ENCODE measurements at places on chromosomes 5 and 9.
A peak's percentile ranks its signal among the peaks of the same experiment; 100 is the strongest.

- no peak for DNase-seq
These were observed 31.2 kb upstream of the SLC28A3 start for GRCh38 chr9:84371737-84372136.

GRCh38 chr5:172795318-172795977 is 24.5 kb upstream of the DUSP1 start:
- DNase-seq, result peak; percentile 46

DNA sequence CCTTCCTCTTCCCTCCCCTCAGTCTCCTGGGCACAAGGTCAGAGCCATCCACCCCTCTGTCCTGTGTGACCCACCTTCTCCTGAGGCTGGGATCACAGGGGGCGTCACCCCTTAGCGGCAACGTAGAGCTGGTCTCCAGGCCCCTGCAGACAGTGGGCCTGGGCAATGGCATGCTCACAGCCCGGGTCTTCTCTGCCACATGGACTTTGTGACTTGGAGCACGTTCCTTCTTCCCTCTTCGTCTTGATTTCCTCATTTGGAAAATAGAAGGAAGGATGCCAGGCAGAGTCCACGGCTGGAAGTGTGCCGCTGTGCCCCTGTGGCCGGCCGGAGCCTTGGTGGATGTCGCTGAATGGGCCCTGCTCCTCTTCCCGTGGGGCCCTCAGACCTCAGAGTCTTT is 10.0 kb downstream of the RXRA start:
- no peak for DNase-seq

DNA sequence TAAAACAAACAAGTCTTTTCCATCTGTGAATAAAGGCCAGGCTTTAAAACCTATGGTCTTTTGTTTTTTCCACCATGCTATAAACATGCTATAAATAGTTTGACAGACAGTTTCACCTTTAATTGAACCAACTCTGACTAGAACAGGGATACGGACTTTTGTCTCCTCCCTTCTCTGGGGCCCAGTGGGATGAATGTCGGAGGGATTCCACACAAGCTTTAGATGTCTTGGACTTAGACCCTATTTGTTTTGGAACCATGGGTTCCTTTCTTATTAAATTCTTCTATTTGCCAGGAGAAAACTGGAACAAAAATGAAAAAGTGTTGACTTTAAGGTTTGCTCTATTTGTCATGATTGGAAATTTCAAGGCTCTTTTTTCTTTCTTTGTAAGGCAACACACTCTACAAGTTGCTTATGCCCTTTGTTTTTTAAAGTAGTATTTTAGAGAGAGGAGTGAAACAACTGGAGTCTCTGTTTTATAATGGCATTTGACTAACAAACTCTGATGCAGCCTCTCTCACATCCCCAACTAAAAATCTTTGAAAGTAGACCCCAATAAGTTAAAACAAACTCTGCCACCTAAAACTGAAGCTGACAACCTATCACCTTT is 145.3 kb downstream of the MLLT3 start:
- no peak for DNase-seq

- DNase-seq, result no peak
These were observed 86.8 kb upstream of the CDH6 start for GRCh38 chr5:31106691-31107090.

- DNase-seq, result peak; percentile 9
These were observed 72.1 kb upstream of the STK32A start for GRCh38 chr5:147162740-147163139.

- DNase-seq, result no peak
These were observed 40.2 kb upstream of the PHF2 start for GRCh38 chr9:93536167-93536566.

DNA sequence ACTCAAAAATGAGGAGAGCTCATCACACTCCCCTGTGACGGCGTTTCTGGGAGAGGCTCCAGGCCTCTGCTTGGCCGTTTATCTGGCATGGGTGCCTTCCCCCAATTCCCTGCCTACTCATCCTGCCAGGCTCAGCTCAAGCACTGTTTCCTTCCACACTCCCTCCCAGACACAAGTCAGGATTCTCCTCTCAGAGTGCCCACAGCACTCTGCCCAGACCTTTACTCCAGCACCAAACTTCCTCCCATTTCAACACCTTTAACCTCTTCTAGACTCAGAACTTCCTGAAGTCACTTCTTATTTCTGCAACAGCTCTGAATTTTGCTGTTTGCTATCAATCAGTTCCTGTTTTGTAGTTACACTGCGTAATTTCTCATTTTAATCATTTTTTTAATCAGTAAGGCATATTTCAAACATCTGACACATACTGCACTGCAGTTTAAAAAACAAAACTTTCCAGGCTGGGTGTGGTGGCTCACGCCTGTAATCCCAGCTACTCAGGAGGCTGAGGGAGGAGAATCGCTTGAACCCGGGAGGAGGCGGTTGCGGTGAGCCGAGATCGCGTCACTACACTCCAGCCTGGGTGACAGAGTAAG is 16.0 kb downstream of the TRMO start:
- no peak for DNase-seq

GRCh38 chr5:178337334-178337741 is 104.7 kb upstream of the PHYKPL start:
- no peak for DNase-seq

DNA sequence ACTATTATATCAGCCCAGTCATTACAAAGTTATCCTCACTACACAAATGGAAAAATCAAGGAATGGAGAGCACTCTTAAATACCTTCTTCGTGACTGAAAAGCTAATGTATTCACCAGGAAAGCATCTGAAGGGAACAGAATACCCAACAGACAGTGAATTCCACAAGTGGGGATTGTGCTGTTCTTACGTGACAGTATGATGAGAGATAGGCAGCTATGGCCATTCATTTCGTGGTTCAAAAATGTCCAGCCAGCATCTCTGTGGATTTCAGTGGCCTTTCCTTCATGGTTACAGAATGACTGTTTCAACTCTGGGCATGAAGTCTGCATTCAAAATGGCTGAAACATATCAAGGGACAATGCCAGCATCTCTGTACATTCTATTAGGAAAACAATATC is 323.8 kb downstream of the PRELID2 start:
- DNase-seq, result no peak

- DNase-seq, result no peak
These were observed 581.8 kb downstream of the EFNA5 start for GRCh38 chr5:107088907-107089306.

DNA sequence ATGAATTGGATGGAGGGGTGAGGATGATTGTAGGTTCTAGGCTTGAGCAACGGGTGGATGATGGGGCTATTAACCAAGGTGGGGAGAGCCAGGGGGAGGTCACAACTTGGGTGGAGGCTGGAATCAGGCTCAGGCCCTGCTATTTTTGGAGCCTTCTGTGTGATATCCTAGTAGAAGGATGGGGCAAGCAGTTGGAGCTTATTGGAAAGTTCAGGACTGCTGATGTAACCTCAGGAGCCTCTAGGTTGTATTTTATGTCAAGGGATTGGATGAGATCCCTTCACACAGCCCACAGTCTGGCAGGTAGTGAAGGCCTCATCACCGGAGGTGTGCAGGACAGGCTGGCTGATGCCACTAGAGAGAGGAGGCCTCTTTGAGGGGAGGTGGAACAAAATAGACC is 11.2 kb upstream of the RPS14 start:
- no peak for DNase-seq

DNA sequence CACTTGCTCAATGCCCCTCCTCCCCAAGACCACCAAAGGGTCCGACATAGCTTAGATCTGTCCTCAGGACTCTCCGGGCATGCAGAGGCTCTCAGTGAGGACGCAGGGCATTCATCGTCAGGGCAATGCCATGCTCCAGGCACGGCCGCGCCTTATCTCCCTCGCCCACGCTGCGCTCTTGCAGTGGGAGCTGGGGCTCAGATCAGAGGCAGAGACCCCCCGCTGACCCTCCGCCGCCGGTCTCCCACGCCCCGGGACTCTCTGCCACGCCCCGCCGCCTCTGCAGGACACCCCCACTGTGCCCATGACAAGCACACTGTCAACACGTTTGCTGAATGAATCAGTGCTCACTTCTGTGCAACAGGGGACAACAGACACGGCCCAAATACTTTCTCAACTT is 140.7 kb downstream of the ADAMTS2 start:
- DNase-seq, result no peak

- DNase-seq, result no peak
These were observed 22.4 kb upstream of the CORO2A start for GRCh38 chr9:98214811-98215210.

GRCh38 chr5:135322271-135322670 is 76.8 kb downstream of the MACROH2A1 start:
- DNase-seq, result no peak

DNA sequence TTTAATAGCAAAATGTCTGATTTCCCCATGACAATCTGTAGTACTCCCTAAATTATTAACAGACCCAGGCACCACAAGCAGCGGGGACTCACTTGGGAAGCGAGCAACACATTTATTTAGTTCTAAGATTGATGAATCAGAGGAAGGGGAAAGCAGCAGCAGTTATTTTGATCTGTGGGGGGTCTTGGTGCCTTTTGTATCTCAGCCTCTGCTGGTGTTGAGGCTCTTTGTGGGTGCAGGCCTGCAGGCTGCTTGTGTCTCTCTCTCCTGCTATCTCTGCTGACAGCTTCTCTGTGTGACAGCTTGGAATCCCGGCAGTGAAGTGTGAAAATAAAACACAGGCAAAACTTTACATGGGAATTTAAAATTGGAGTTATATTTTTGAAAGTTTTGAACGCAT is 878.2 kb upstream of the DMAC1 start:
- no peak for DNase-seq

DNA sequence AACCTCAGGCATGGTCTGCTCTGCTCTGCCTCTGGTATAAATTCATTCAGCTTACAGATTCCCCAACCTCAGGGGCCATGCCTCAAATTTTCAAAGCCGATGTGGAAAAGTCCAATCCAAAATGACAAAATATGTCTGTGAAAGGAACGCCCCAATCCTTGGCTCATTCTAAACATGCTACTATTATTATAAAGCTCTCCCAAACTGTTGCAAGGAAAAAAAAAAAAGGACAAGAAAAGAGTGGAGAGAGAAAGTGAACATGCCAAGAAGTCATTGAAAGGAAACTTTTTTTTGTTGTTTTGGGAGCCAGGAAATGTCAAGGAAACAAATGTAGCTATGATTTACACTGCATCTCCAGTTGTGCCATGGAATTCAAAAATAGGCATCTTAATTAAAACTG is 3.8 kb downstream of the COL23A1 start:
- no peak for DNase-seq

- no peak for DNase-seq
These were observed 416 bp upstream of the SNX18 start for GRCh38 chr5:54517174-54517511.

DNA sequence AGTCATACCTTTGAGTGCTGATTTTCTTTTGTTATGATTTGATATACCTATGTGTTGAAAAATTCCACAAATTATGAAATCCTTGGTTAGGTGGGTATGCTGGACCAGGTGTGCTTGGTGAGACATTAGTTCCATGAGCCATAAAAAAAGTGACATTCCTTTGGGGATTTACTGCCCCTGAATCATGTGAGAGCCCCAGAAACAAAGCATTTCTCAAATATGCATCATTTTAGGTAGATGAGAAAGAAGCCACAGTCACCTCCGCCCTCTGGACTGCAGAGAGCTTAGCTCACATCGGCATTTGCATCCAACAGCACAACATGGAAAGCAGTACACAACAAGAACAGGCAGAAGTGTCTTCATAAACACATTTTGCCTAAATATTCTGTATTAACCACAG is 55.3 kb downstream of the DAP start:
- DNase-seq, result no peak

GRCh38 chr5:14299666-14300065 is 156.5 kb downstream of the TRIO start:
- DNase-seq, result no peak

All from nephron progenitor cell (in vitro differentiated cells).